ENCODE measurements at places on chromosomes 7 and 10.

- DNase-seq: peak; percentile 16
Measured at GRCh38 chr10:23693501-23693901, 254.6 kb downstream of the OTUD1 start.

DNA sequence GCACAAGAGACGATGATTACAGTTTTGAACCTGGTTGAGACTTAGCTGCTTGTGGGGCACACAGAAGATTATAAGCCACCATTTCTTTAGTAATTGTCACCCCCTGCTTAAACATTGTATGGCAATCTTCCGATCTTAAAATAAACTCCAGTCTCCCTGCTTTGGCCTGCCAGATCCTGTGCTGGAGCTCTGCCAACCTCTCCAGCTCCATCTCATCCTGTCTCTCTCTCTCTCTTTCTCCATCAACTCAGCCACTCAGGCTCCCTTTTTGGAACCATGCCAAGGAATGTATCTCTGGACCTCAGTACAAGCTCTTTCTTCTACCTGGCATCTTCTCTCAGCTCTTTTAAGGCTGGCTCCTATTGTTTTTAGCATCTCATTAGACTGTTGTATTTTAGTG lies 1053.2 kb downstream of the REEP3 start:
- DNase-seq: peak; percentile 86

- no peak for DNase-seq
Measured at GRCh38 chr7:157312941-157313340, 23.9 kb upstream of the DNAJB6 start.

- no peak for DNase-seq
Measured at GRCh38 chr7:43104874-43105520, 7.5 kb upstream of the HECW1 start.

DNA sequence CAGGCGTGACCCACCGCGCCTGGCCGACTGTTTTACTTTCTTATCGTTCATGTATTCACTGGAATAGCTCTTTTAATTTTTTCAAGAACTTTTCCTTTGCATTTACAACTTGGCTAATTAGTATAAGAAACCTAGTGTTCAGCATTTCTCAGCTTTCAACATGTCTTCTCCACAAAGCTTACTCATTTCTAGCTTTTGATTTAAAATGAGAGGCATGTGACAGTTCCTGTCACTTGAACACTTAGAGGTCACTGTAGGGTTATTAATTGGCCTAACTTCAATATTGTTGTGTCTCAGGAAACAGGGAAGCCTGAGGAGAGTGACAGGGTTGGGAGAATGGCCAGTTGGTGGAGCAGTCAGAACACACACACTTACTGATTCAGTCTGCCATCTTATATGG lies 125.1 kb upstream of the GPR22 start:
- no peak for DNase-seq

DNA sequence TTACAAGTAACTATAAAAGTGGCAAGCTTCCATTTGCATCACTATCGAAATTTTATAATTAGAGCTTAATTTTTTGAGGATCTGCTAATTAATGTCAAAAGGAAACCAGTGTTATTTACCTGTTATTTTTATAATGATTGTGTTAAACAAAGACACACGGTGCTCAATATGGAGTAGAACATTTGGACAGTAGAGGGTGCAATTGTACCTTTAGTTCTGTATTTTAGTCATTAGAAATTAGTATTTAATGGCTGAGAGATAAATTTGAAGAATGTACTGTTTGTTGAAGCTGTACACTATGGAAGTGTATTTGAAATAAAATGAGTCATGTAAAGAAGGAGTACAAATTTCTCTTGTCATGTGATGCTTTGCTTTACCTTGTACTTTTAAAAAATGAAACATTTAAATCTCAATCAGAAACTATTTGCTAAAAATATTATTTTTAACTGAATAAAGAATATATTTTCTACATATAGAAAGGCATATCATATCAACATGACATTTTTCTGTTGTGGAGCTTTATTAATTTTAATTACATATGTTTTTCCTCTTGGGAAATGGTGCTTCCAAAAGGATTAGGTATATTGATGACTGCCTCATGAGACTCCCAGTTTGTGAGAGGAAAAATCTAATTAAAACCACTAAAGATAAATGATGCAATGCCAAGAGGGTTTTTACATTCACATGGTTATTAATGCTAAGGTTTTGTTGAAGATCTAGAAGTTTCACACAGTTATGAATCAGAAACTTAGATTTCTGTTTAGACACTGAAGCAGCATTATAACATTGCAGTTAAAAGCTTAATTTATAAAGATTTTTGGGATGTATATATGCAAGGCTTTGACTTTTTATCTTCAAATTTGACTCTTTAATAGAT lies 10.4 kb upstream of the PRKG1 start:
- peak; percentile 71 for DNase-seq

- DNase-seq: peak; percentile 11
Measured at GRCh38 chr7:79455173-79455790, 1.8 kb upstream of the MAGI2 start.

GRCh38 chr10:90418869-90419652 lies 438.8 kb downstream of the HTR7 start:
- DNase-seq: no peak

DNA sequence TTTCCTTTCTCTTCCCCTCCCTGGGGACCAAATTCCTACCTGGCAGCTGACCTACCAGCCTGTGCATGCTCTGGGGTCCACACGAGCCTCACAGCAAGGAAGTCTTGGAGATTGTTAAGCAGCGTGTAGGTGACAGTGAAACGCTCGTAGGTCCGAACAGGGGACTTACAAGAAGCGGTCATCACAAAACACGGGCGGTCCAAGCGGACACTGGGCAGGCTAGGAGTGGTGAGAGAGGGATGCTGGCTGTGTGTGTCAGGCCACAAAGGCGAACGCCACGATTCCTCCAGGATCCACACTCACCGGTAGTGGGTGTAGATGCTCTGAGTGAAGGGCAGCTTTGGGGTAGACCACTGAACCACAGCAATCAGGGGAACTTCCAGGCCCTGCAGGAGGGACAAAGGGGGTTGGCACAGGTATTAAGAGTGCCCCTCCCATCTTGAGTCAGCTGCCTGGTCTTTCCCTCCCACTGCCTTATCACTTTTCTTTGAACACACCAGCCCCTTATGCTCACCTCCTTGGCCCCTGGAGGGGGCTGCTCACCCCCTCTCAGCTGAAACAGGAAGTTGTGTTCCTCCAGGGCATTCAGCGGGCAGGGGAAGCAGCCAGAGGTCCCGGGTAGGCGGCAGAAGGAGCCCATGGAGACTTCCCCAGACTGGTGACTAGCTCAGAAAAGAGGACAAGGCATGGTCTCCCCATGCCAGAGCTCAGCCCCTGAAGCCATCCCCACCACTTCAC lies 2.0 kb downstream of the TRAPPC14 start:
- DNase-seq: no peak

- no peak for DNase-seq
Measured at GRCh38 chr10:24762161-24762924, 38.7 kb upstream of the ARHGAP21 start.

DNA sequence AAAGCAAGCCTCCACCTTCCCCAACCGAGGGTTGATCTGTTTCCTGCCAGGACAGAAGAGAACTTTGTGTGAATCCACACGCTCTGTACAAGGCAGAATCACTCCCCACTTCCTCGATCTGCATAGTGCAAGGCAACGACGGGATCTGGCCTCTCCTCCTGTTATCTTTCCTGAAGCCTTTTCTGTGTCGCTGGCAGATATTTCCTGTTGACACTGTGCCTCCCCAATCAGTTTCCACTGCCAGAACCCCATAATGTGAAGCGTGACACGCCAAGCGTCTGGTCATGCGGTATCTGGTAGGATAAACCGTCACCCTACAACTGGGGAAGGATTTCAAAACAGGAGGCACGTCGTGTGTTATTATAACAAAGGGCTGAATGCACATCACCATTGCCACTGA lies 57.2 kb downstream of the FAM171A1 start:
- peak; percentile 91 for DNase-seq

DNA sequence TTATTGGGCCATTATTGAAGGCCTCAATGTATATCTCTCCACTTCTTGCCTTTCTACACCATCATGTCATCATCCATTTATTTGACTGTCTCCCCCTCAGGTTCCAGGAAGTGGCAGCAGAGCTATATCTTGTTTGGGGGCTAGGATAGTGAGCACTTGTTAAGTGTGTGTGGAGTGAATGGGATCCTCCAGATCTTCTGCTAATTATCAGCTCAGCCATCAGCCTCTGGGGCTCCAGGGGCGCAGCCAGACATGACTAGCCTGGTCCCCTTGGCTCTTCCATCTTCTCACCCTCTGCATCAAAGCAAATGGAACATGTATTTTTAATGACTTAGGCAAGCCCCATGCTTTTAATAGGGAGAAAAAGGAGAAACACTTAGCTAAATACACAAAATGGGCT lies 176.5 kb downstream of the ARHGAP12 start:
- no peak for DNase-seq

DNA sequence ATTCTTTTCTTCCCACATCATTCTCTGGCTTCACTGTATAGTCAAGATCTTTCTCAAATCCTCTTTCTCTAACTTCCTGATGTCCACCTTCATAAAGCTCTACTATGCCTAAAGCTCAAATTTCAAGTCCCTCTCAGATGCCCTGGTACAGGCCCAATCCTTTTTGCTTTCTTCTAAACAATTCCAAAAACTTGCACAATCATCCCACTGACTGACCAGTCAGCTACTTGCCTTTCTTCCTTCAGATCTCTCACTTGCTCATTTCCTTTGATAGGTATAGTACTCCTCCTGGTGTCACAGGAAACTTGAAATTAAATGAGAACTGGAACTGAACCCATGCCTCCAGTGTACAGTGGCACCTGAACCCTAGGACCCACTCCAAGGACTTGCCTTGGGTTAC lies 18.2 kb downstream of the SEC31B start:
- DNase-seq: no peak

DNA sequence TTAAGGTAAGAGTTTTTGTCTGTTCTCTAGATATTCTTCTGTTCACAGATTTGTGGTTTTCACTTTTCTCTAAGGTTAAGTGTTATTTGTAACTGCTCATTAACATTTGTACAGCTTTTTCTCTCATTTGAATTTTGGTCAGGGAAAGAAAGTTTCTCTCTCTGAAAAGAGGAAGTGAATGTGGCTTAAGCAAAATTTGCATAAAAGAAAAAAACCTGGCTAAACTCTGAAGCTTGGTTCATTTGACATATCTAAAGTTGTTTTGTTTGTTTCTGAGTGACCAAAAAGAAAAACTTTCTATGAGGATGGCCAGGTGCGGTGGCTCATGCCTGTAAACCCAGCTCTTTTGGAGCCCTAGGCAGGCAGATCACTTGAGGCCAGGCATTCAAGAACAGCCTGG lies 22.0 kb upstream of the SLC26A4 start:
- DNase-seq: no peak

DNA sequence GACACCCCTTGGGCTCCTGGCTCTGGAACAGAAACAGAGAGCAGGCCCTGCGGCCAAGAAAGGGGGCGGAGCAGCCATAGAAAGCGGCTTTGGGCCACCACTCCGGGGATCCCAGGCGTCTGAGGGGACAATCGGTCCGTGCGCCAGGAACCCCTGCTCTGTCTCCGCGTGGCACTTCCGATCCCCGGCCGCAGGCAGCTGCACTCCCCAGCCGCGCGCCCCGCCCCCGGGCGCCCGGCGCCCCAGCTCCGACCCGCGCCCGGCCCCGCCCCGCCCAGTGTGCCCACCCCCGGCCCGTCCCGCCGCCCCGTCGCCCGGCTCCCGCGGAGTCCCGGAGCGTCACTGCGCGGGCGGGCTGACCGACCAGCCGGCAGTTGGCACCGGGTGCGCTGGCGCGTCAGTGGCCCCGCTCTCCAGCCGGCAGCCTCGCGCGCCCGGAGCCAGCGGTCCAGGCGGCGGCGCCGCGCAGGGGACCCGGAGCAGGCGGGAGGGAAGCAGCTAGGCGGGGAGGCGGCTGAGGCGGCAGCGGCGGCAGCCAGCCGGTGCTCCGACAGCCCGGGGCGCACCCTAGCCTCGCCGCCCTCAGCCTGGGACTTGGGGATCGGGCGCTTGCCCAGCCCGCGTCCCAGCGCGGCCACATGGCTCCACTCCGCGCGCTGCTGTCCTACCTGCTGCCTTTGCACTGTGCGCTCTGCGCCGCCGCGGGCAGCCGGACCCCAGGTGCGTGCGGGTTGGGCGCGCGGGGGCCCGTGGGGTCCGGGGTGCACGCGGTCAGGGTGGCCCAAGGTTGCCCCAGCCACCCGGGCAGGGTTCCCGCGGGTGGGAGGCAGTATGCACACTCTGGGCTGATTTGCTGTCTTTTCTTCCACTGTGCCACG lies at the start of gene ADAMTS14:
Gene ADAMTS14, plus strand, starts transcription at position 342 of the 878 bp plus-strand sequence. Its CDS starts 297 bp downstream, at position 639.
- DNase-seq: peak; percentile 77

DNA sequence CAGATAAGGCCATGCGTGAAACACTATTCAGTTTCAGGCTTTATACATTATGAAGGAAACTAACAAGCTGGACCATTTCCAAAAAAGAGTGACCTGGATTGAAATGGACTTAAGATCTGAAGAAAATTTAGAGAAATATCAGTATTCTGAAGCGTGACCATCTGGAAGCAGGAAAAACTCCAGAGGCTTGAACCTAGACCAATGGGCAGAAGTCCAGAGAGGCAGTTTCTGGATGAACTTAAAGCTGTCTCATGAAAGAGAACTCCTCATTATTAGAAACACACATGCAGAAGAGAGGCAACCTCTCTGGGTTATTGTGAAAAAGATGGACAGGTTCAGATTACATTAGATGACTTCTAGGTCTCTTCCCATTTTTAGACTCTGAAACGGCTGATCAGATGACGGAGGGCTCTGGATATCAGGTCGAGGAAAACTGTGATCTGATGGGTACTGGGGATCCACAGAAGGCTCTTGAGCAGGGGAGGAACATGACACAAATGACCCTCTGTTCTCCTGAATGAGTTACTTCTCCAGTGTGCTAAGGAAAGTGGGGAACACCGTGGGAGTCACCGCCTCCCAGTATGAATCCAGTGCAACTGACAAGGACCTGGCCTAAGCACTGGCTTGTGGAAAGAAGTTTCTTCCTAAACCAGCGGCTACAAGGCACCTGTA lies 116.5 kb downstream of the SPDYE5 start:
- DNase-seq: peak; percentile 72

- no peak for DNase-seq
Measured at GRCh38 chr7:46058086-46058823, 137.2 kb upstream of the IGFBP3 start.

DNA sequence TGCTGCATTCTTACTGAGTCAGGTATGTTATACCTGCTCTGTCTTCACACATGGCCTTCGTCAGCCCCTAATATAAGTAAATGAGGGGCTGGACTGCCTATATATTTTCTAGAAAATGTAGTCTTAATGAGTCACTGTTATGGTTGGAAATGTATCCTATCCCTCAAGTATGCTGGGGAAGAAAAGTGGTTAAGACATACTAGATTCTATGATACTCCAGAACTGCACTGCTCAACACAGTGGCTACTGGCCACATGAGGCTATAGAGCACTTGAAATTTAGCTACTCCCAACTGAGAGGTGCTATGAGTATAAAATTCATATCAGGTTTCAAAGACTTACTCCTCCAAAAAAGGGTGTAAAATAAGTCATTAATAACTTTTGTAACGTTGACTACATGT lies 104.3 kb upstream of the STEAP1B start:
- no peak for DNase-seq

- DNase-seq: no peak
Measured at GRCh38 chr10:113907166-113907565, 52.7 kb downstream of the NHLRC2 start.

Measured in lung (tissue), 17 donors.